A673 (cell line): ENCODE measurements at places on chromosomes 2 and 18.

- no peak for DNase-seq
Observed at GRCh38 chr2:176851889-176852483, 360.6 kb upstream of the HNRNPA3 start.

GRCh38 chr2:217382794-217383193 lies 522.9 kb upstream of the TNP1 start:
- no peak for DNase-seq

GRCh38 chr18:39730606-39731005 lies 2165.0 kb upstream of the CELF4 start:
- no peak for DNase-seq

DNA sequence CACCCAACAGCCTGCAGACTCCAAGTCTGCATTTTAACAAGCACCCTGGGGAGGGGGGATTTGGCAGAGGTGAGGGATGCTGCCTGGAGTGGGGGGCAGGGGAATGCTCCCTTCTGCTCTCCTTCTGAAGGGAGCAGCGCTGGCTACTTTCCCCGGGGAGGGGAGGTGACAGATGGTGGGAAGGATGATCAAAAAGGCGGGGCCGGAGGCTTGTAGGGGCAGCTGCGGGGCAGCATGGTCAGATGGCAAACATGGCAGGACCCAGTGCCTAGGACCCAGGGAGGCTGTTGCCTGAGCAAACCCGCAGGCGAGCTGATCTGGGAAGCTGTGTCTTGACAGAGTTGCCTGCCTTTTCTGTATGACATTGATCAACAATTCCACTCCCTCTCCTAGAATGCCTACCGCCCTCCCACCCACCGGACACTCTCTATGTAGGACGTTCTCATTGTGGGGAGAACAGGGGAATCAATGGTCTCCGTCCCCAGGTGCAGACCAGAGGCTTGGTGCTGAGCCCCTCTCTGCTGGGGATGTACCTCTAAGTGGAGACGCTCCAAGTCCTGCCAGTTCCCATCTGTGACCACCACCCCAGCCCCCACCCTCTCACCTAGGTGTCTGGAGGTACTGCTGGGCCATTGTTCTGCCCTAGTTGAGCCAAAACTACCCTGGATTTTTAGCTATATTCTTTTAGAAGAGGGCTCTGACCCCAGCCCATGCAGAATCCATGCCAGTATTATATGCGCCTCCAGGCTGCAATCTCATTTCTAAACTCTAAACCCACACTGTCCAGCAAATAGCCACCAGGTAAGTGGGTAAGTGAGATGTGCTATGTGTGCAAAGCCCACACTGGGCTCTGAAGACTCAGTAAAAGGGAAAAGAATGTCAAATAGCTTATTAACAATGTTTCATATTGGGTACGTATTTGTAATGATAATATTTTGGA lies 89.7 kb upstream of the SEC11C start:
- peak; percentile 22 for DNase-seq

DNA sequence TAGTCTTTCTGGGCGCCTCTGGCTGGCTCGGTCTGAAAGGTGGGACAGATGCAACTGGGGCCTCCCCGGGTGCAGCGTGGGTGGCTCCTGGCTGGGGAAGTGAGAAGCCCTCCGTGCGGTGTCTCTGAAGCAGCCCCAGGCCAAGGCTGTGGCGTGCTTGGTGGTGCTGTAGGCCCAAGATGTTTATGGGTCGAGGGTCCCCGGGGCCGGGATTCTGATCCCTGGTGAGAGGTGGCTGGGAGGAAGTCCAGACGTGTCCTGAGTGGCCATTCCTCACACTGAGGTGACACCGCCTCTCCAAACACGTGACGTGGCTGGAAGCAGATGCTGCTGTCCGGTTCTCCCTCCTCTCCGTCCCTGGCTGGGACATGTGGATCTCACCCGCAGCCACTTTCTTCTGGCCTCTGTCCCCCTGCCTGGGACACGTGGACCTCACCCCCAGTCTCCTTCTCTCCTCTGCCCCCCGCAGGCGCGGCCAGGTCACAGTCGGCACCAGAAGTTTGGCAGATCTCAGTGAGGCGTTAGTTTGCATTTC lies 12.6 kb downstream of the RTP5 start:
- DNase-seq = peak; percentile 54

GRCh38 chr2:104332731-104333130 lies 521.2 kb upstream of the POU3F3 start:
- peak; percentile 4 for DNase-seq

DNA sequence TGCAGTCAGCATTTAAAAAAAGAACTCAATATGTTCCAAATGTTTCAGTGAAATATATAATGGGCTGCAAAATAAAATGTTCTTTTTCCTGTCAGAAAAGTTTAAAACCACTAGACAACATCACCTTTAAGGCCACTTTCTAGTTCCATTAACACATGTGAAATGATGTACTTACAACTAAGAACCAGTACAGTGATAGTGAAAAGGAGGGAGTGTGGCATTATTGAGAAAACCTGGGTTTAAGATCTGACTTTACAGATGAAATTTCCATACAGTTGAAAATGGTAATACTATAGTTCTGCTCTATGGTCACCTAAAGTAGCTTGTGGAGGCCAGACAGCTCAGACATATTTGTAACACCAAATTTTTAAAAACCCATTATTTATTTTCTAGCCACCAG lies 14.7 kb downstream of the MEX3C start:
- no peak for DNase-seq

- DNase-seq = no peak
Observed at GRCh38 chr18:44197832-44198611, 482.7 kb upstream of the SETBP1 start.

GRCh38 chr2:48508461-48509124 lies 21.4 kb upstream of the STON1 start:
- no peak for DNase-seq
